ENCODE measurements at places on chromosomes 6 and 20. TPM values are rescaled to one million over a fixed set of nuclear protein-coding genes. Genes with fewer than 3 reads are reported as not detected.

DNA sequence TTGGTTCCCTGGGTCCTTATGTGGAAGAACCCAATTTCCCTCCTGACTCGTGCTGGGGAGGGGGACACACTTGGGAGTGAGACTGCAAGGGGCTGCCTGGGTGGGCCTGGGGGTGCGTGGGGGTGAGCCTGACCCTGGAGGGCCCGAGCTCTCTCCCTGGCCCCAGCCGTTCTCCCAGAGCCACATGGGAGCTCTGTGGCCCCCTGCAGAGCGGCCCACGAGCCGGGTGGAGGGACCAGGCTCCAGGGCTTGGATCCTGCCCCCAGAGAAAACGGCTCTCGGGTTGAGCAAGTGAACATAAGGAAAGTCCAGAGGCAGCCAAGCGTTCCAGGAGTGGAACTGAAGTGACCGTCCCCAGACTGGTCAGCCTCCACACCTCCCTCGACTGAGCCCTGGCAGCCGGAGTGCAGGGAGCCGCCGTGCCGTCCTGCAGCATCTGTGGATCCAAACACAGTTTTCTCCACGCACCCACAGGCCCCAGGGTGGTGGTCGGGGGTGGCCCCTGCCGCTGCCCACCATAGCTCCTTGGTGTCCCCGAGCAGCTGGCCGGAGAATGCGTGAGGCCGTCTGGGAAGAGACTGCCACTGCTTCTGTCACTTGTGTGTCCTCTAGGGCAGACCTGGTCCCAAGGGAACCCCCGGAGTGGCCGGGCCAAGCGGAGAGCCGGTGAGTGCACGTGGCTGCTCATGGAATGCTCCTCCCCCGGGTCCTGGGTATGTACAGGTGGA lies 10.6 kb downstream of the COL9A3 start:
- no peak for DNase-seq

The FAM217A gene
- total RNA-seq: not detected

DNA sequence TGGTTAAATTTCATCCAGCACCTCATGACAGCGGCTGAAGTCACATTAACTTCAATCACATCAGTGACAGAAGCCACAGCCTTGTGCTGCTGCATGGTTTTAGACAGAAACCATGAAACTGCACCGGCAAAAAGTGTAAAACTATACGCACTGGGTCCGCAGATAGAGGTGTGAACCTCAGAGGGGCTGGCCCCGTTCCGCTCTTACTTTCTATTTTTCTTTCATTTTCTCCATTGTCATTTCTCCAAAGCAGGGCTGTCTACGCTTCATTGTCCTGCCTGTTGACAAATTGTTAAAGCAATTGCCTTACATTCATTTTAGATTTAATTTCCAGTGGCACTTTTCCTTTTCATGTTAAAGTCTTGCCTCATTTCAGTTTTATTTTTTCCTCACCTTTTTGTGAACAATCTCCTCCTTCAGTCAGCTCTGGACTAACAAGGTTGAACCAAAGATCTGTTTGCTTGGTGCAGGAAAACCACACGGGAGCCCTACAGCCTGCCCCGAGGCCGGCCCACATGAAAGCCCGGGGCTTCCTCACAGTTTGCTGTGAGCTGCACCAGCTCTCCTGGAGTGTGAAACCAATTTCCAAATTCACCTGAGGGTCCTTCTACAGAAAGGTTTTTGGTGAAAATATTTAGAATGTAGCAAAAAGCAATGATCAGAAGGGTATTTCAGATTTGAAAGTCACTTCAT lies 63.7 kb downstream of the PRR18 start:
- DNase-seq: no peak

DNA sequence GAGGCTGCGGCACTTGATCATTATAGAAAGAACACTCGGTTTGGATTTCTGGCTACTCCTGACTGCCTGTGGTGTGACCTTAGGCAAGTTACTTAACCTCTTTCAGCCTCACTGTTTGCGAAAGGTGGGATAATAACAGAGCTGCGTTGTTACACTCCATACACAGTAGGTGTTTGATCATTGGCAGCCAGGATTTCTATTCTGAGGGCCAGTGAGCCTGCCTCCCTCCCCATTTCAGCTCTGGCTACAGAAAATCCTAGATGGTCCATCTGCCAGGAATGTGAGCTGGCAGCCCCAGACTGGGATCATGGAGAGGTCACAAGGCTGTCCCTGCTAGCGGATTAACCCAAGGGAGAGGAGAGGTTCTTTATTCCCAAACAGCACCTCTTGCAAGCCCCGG lies 2.7 kb downstream of the KCNB1 start:
- no peak for DNase-seq

GRCh38 chr6:109349419-109349987 lies 32.8 kb downstream of the CD164 start:
- DNase-seq: no peak

DNA sequence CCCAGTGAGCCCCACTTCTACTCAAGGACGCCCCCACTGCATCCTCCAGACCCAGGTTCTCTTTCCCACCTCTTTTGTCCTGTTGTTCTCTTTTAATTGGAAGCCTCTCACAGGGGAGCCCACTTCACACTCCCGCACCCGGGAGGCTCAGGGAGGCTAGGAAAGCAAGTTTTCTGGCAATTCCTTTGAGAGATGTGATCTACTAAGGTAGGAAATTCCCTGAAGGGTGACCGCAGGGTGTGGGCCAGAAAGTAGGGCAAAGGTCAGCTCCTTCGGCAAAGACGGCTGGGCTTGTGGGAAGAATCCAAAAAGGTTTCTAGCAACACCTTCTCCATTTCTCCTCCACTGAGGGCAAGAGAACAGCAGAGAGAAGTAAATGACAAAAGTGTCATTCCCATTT lies 98.1 kb upstream of the PTPN1 start:
- DNase-seq: no peak

GRCh38 chr20:51026269-51026668 lies 3.4 kb upstream of the KCNG1 start:
- no peak for DNase-seq

DNA sequence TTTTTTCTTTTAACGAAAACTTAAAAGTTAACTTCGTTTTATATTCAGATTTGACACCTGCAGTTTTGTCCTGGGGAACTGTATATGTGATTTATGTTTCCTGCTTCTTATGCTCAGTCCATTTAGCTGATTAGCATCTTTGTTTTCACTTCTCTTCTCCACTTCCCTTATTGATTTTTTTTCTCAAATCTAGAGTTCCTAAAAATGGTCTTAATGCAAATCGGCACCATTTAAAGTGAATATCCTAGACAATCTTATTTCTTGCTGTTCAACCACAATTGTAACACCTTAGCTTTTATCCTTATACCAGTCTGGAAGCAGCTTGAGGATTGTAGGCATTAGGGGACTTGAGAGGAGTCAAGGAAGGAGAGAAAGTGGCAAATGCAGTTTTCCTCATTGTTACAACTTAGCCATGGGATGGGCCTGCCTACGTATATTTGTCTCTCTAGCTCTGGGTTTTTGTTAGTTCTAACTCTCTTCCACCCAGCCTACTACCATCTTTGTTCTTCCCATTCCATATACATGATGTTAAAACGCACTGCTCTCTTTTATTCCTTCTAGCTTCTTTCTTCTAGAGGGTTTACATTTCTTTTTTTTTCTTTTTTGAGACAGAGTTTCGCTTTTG lies 8.5 kb downstream of the QRSL1 start:
- DNase-seq: no peak

GRCh38 chr20:47663354-47664067 lies 121.8 kb downstream of the SULF2 start:
- peak; percentile 93 for DNase-seq

The NFATC2 gene
- 3.0 TPM for total RNA-seq

The MRAP2 gene
- 4.9 TPM for total RNA-seq

- DNase-seq: no peak
Observed at GRCh38 chr20:5508044-5508443, 191.3 kb upstream of the PROKR2 start.

The MANEA gene
- total RNA-seq: 7.0 TPM

- no peak for DNase-seq
Observed at GRCh38 chr6:33316603-33317418, 733 bp downstream of the ZBTB22 start.

The SLC22A16 gene
- total RNA-seq: 0.34 TPM

The C20orf202 gene
- total RNA-seq: 0.22 TPM

GRCh38 chr6:26604026-26604425 lies 7.3 kb downstream of the ABT1 start:
- DNase-seq: no peak

GRCh38 chr20:57420571-57421252 lies 29.5 kb downstream of the RBM38 start:
- no peak for DNase-seq

DNA sequence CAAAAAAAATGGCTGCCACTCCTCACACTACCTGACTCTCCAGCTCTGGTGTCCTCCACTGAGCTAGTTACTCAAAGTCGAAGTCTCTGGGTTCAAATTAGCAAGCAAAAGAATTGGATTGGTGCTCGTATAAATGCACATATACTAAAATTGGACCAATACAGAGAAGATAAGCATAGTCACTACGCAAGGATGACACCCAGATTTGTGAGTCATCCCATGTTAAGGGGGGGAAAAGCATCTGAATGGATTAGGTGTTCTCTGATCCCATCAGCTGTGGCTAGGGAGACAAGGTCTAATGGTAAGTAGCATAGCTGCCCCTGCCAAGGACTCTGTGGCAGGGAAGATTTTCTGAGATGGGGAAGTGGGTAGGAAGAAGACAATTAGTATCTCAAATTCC lies 18.3 kb upstream of the AMD1 start:
- no peak for DNase-seq

The BTBD3 gene
- 37.3 TPM for total RNA-seq

- peak; percentile 59 for DNase-seq
Observed at GRCh38 chr6:56370127-56370540, 122.8 kb upstream of the COL21A1 start.

The BFSP1 gene
- 3.0 TPM for total RNA-seq

DNA sequence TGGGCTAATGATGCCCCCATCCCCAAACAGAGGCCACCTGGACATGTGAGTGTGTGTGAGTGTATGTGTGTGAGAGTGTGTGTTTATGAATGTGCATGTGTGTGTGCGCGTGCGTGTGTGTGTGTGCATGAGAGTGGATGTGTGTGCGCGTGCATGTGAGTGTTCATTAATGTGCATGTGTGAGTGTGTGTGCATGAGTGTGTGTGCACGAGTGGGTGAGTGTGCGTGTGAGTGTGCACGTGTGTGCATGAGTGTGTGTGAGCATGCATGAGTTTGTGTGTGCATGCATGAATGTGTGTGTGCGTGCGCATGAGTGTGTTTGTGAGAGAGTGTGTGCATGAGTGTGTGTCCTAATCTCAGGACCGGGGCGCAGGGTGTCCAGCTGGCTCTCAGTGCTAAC lies 1.3 kb downstream of the IYD start:
- DNase-seq: no peak

- no peak for DNase-seq
Observed at GRCh38 chr6:9192405-9192909, 757.1 kb upstream of the SLC35B3 start.

The TSBP1 gene
- not detected for total RNA-seq

The FOXC1 gene
- 10.7 TPM for total RNA-seq

GRCh38 chr20:38844963-38845362 lies 39.5 kb downstream of the PPP1R16B start:
- DNase-seq: no peak

- no peak for DNase-seq
Observed at GRCh38 chr6:56949265-56949664, 5.6 kb upstream of the BEND6 start.

GRCh38 chr6:33298773-33299236 lies at the start of gene RGL2:
Gene RGL2 (minus strand): TSS chr6:33298942. CDS start chr6:33298610, 332 bp downstream.
- DNase-seq: peak; percentile 43

- DNase-seq: no peak
Observed at GRCh38 chr20:44891826-44892225, 6.3 kb downstream of the YWHAB start.

DNA sequence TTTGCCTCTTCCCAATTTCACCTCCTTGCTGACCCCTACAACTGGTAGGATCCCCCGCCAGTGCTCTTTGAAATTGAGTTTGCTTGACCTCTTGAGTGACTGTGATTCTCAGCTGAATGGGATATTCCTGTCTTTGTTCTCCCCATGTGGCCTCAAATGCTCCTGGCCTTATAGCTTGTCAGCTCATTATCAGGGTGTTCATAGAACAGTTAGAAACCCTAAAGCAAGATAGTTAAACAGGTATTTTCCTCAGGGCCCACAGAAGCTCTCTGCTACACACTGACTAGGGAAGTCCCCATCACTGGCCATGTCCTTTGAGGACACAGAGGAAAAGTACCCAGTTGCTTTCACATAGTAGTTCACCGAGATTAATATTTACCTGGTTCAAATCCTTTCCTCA lies 211.5 kb upstream of the DTNBP1 start:
- DNase-seq: no peak

DNA sequence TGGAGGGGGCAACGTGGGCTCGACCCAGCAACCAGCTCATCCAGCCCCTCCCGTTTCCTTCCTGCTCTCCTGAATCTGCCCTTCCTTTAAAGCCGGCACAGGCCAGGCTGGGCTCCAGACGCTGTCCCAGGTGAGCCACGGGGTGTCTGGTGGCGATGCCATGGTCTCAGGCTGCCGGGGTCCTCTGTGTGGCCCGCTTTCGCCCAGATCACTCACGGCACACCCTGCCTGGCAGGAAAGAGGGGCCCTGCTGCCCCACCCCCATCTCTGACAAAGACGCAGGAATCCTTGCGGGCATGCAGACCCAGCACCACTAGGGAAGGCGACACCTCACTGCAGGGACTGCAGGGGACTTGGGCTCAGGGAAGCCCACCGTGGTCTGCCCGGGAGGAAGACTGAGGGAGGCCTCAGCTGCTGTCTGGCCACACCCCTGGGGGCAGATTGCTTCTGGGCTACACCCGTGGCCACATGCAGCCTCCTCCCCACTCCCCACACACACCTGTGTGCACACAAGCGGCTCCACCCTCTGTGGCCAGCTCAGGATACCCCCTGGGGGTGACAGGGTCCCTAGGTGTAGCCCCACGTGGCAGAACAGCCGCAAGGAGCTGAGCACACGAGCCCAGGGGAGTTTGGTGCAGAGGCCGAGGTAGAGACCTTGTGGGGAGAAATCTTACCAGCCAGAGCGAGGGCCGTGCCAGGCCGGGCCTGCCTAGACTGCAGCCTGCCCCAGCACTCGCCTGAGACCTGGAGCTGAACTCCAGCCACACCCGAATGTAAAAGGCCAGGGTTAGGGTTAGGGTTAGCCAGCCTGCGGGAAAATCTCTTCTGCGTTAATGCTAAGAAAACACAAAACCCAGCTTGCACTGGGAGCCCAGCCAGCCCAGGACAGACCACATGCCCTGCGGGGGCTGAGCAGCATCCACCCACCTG lies 104.6 kb downstream of the DLL1 start:
- no peak for DNase-seq

DNA sequence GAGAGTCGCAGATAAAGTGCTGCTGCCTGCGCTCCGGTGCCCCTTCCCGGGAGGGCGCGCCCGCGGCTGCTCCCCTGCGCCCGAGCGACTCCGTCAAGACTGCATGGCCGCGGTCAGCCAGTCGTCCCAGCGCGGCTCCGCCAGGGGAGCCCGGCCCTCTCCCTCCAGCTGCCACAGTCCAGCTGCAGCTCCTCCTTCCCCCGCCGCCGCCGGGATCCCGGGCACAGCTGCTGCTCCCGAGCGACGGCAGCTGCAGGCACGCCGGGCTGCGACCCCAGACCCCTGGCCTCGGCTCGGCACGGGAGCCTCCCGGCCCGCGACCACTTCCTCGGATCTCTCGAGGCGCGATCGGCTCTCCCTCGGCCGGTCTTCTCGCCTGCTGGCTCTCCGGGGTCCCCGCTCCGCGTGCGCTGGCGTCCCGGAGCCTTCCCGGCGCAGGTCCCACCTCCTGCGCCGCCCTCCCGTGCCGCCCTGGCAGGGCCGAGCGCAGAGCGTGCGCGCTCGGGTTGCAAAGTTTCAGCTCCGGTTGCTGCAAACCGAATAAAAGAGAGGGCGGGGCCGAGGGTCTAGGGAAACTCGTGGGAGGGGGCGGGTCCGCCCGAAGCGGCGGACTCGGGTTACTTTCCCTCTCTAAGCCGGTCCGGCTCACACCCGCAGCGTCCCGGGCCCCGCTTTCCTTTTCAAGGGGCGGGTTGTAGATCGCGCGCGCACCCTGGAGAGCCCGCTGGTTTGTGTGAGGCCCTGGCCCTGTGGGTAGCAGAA lies at the start of gene CNKSR3:
Gene CNKSR3, minus strand, starts transcription at position 542 of the 762 bp plus-strand sequence. CDS start 571 bp downstream, outside the sequence.
- peak; percentile 97 for DNase-seq

The SFTA2 gene
- total RNA-seq: not detected

All from WTC11 (cell line).